ENCODE measurements at places on chromosomes 2 and 18.

DNA sequence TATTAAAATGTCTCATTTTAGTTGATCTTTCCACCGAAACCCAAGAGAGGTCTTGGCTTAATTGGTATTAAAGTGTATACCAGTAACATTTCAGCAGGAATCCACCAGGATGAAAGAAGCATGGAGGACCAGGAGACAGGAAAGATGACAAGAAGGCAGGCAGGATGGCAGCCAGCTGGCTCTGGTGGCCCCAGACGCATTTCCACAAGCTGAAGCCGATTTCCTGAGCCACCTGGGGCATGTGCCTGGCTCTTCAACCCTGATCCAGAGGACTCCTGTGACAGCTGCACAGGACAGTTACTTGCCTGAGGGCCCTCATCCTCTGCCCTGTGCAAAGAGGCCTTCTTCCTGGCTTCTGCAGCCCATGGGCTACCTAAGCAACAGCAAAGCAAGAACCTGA is 56.9 kb upstream of the NFU1 start:
- no peak for DNase-seq

GRCh38 chr2:168641636-168642035 is 160.8 kb upstream of the NOSTRIN start:
- DNase-seq, result no peak

GRCh38 chr2:31078579-31079105 is 59.6 kb downstream of the GALNT14 start:
- no peak for DNase-seq

GRCh38 chr2:58428096-58429013 is 187.2 kb upstream of the FANCL start:
- DNase-seq, result no peak

DNA sequence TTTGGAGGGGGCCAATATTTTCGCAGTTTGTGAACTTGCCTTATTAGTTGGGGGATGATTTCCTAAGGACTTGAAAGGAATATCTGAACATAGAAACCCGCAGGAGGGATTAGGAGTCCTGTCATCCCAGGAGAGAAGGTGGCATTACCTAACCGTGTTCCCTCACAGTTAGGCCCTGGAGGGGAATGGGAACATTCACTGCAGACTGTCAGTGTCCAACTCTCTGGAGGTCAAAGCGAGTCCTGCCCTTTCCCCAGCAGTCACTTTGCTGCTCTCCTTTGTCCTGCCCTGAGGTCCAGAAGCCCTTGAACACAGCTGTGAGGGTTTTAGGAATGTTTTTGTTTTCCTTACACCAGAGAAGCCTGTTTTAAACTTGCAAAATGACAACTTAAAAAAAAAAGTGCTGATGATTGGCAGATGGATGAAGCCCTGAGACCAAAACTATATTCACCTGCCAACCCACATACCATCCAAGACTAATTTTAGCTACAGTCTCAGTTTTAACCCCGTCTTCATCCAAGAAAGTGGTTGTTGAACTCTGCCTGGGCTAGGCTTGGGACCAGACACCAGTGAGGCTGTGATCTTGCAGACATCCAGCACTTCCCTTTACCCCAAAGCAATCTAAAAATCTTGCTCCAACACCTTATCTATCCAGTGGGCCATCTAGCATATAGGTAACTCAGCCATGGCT is 90.5 kb upstream of the MEX3C start:
- no peak for DNase-seq

- no peak for DNase-seq
Observed at GRCh38 chr18:78986018-78986481, 6.4 kb downstream of the SALL3 start.

GRCh38 chr2:58620093-58620492 is 379.0 kb upstream of the FANCL start:
- DNase-seq, result no peak

DNA sequence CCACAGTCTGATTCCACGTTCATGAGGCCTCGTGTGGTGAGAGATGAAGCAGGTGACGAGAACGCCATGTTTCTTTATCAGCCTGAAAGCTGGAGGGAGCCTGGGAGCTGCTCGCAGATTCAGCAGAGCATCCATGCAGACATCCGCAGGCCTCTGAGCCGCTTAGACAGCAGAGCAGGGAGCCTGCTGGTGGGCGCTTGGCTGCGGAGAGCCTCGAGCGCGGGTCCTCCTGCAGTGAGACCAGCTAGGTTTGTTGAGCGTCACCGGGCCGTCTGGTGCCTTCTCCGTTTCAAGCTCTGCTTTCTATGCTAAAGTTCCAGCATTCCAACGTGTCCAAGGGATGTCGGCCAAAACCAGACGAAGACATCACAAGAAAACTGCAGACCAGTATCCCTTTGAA is 27.6 kb downstream of the CTDP1 start:
- no peak for DNase-seq

- no peak for DNase-seq
Observed at GRCh38 chr2:113011108-113011507, 5.8 kb downstream of the IL36A start.

DNA sequence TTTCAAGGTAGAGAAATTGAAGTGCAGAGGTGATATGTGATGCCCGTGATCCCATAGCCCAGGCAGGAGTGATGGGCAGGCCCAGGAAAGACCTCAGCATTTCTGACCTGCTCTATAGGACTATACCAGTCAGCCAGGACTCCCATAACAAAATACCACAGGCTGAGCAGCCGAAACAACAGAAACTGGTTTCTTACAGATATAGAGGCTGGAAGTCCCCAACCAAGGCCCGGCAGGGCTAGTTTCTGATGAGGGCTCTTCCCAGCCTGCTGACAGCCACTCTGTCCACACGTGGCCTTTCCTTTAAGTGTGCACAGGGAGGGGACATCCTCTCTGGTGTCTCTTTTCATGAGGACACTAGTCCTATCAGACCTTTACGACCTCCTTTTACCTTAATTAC is 104.2 kb upstream of the AGAP1 start:
- no peak for DNase-seq

DNA sequence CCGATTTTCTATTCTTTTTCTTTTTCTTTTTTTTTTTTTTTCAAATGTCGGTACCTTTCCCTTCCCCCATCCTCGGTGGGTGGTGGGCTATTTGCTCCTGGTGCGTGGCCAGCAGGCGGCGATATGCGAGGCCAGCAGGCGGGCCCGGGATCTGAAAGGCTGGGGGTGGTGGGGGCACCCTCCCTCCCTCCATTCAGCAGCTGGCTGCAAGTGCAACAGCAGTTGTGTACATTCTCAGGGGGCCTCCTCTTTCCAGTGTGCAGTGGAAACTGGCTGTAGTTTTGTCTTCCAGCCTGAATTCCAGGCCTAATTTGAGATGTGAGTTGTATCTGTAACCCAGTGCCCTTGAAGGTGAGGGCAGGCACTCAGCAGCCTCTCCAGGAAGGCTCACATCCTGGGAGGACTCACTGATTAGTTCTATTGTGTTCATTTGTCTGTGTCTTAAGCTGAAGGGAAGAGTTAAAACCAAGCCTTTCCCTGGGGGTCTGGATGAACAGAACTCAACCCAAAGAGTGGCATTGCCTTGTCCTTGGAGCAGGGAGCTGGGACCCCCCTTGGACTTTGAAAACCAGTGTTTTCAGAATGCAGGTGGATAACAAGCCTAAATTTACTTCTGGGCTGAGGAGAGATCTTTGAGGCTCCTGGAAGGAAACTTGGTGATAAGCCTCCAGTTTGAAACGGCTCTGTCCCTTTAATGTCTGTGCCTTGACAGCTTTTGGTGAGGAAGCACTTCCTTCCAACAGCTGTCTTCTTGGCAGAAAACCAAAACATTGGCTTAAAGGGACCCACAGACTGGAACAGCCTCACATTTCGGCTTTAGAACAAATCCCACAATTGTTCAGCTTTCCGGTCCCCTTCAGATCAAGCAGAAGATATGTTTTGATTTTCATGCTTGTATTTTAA is 3.3 kb downstream of the MYCN start:
- peak; percentile 61 for DNase-seq

Measured in activated CD8-positive, alpha-beta memory T cell treated with anti-CD3 and anti-CD28 coated beads for 24 hours (primary cell).